Temporal lobe (tissue), 4 donors: ENCODE measurements at places on chromosomes 6 and 20. TPM values are rescaled to one million over a fixed set of nuclear protein-coding genes. Genes with fewer than 3 reads are reported as not detected.

The GABRR2 gene
- total RNA-seq = 0.25 TPM

The TMEM244 gene
- 1.2 TPM for total RNA-seq

The METTL24 gene
- 0.98 TPM for total RNA-seq

The ENPP4 gene
- total RNA-seq = 22.1 TPM

The RSPO4 gene
- not detected for total RNA-seq

The SIRPG gene
- not detected for total RNA-seq

The GABRR1 gene
- total RNA-seq = not detected

The SNAP91 gene
- 86.1 TPM for total RNA-seq

The PHIP gene
- 53.1 TPM for total RNA-seq

The MOXD1 gene
- 30.5 TPM for total RNA-seq

The ULBP2 gene
- total RNA-seq = 4.4 TPM

The DZANK1 gene
- 4.9 TPM for total RNA-seq

The ARMH2 gene
- not detected for total RNA-seq

The BAG2 gene
- total RNA-seq = 1.5 TPM

The ZSCAN23 gene
- 10.8 TPM for total RNA-seq

The VSX1 gene
- total RNA-seq = under 0.01 TPM

The SERPINB6 gene
- 14.5 TPM for total RNA-seq

The SMAP1 gene
- total RNA-seq = 53.4 TPM

The TMEM30A gene
- total RNA-seq = 125 TPM

The SDCBP2 gene
- 2.7 TPM for total RNA-seq

The AIF1 gene
- 5.7 TPM for total RNA-seq

The SLC12A5 gene
- 17.2 TPM for total RNA-seq

The TRIM10 gene
- 0.25 TPM for total RNA-seq

The ELOVL2 gene
- total RNA-seq = 41.3 TPM

The DNAH8 gene
- under 0.01 TPM for total RNA-seq

The SEMG1 gene
- not detected for total RNA-seq

The HLA-A gene
- 43.5 TPM for total RNA-seq

The FERMT1 gene
- total RNA-seq = 1.5 TPM

The LGSN gene
- 0.25 TPM for total RNA-seq

The ECI2 gene
- 18.9 TPM for total RNA-seq

The RBL1 gene
- 12.8 TPM for total RNA-seq

The SOX12 gene
- total RNA-seq = 15.0 TPM

The ELOVL4 gene
- total RNA-seq = 30.0 TPM

The LAMA5 gene
- 13.5 TPM for total RNA-seq

The NELFE gene
- total RNA-seq = 34.7 TPM

The WTAP gene
- 82.1 TPM for total RNA-seq

The BACH2 gene
- total RNA-seq = 63.4 TPM

The BMP5 gene
- total RNA-seq = 2.7 TPM

The SOBP gene
- total RNA-seq = 58.0 TPM

The PKHD1 gene
- under 0.01 TPM for total RNA-seq

The RIN2 gene
- total RNA-seq = 9.3 TPM

The DLL1 gene
- total RNA-seq = 9.1 TPM

The PPIL6 gene
- 21.1 TPM for total RNA-seq

The COL9A3 gene
- total RNA-seq = 22.9 TPM

The PGC gene
- total RNA-seq = 0.49 TPM
